Activated T-cell treated with anti-CD3 and anti-CD28 coated beads, Interleukin-2, amount 50 U/mL, for 48 hours (primary cell): ENCODE measurements at places on chromosomes 1 and 21.

- no peak for DNase-seq
Measured at GRCh38 chr1:9601942-9602793, 13.5 kb downstream of the TMEM201 start.

DNA sequence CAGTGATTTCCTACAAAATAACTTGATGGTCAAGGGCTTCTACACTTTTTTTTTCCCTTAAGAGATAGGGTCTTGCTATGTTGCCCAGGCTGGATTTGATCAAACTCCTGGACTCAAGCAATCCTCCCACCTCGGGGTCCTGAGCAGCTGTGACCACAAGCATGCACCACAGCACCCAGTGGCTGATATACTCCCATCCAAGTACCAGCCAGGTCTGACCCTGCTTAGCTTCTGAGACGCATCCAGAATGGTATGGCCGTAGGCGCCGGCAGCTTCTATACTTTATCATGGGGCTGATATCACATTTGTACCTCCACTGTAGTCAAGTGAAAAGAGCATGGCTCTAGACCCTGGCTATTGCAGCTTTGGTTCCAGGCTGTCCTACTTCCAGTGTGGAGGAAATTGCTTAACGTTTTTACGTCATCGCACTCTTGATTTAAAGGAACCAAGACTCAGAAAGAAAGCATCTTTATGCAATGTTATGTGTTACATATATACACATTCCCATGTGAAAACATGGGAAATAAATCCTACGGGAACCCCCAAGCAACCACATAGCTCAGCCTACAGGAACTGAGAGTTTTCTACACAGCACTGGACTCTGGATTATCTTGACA lies 39.5 kb downstream of the PDPN start:
- DNase-seq = no peak

DNA sequence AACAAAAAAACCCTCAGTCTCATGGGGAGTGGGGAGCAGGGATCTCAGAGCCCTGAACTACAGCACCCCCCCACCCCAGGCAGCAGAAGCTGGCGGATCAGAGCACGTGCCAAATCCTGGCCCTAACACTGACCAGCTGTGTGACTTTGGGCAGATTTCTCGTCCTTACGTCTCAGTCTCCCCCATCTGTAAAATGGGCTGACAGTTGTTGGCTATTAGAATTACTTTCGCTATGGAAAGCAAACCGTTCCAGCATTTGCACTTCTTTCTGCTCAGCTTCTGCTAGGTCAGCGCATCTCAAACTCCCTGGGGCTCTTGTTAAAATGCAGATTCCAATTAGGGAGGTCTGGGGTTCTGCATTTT lies 15.5 kb downstream of the TNFRSF8 start:
- DNase-seq = no peak

GRCh38 chr1:226401355-226402303 lies 6.3 kb downstream of the PARP1 start:
- DNase-seq = no peak

DNA sequence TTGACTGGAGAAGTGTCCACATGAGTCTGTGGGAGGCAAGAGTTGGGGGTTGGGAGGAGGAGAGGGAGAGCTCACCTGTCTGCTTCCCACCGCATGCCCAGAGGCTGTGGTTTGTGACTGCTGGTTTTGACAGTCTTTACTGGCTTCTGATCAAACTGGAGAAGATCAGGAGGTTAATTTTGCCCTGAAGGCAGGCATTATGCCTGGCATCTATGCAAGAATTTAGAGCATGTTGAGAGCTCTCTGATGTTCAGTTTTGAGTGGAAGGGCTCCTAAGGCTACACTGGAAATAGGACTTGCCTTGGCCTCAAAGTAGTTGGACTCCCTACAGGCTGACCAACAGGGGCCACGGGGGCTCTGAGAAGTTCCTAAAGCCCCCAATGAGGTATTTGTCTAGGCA lies 101.6 kb downstream of the TLR5 start:
- no peak for DNase-seq

GRCh38 chr1:104797982-104798381 lies 1048.3 kb downstream of the AMY1C start:
- no peak for DNase-seq

DNA sequence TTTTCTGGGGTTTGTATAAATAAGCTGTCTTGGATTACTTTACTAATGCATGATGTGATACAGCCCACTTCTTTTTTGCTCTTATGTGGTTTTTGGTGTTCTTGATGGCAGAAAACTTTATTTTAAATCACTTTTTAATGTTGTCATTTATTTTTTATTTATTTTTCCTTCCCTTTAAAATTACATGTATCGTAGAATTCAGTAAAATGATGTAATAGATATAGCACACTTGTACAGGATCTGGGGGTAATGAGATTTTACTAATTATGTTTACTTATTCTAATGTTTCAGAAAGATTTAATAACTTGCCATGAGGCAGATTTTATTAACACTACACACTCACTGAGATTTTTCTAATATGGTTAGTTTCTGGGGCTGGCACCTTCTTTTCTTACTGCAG lies 701 bp upstream of the B3GALT2 start:
- no peak for DNase-seq

GRCh38 chr21:42622284-42622683 lies 31.1 kb upstream of the PDE9A start:
- no peak for DNase-seq

- no peak for DNase-seq
Measured at GRCh38 chr1:204599098-204599497, 82.9 kb downstream of the MDM4 start.

GRCh38 chr1:234776876-234777855 lies 167.2 kb upstream of the IRF2BP2 start:
- no peak for DNase-seq
